Naive thymus-derived CD8-positive, alpha-beta T cell (primary cell): ENCODE measurements at places on chromosomes 2 and 18.

DNA sequence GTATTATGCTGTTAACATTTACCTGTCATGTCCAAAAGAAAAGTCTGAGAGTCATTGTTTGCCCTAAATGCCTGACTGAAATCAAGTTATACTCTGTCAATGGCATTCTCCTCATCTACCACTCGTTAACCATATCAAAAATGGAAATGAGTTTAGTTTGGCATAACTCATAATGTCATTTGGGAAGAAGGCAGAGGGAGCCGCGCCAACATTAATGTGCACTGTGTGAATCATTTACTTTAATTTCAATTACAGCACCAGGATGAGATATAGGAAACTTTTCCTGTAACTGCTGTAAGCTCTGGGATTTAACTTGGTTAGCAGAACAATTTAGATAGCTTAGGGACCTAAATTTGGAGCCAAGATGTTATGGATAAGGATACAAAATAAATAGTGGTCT is 871.2 kb upstream of the POU3F3 start:
- DNase-seq, result no peak

DNA sequence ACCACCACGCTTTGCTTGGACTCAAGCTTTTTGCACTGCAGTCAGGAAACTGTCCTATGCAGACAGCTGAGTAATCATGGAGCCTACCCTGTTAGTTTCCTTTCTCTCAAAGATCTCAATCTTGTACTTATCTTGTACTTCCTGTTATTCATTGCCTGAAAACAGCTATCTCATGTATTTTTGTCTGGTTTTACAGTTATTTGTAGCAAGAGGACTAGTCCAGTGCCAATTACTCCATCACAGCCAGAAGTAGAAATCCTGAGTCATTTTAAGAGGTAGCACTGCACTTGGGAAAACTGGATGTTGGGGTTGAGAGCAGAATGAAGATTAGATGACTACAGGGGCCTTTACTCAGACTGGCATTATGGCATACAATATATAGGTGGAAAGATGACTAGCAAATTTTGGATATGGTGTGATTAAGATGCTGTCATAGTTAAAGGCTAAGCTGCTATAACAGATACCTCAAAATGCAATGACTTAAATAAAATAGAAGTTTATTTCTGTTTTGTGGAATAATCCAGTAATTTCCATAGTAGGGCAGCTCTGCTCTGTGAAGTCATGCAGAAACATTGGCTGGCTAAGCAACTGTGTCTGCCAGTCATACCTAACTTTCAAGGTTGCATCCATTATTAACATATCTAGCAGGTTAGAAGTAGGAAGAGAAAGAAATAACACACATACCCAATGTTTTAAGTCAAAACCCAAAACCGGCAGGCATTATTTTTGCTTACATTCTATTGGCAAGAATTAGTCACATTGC is 21.1 kb upstream of the CHMP3 start:
- DNase-seq, result no peak

GRCh38 chr2:47631792-47632398 is 151.1 kb upstream of the MSH6 start:
- no peak for DNase-seq

- no peak for DNase-seq
Measured at GRCh38 chr2:235467588-235467987, 26.3 kb upstream of the AGAP1 start.

DNA sequence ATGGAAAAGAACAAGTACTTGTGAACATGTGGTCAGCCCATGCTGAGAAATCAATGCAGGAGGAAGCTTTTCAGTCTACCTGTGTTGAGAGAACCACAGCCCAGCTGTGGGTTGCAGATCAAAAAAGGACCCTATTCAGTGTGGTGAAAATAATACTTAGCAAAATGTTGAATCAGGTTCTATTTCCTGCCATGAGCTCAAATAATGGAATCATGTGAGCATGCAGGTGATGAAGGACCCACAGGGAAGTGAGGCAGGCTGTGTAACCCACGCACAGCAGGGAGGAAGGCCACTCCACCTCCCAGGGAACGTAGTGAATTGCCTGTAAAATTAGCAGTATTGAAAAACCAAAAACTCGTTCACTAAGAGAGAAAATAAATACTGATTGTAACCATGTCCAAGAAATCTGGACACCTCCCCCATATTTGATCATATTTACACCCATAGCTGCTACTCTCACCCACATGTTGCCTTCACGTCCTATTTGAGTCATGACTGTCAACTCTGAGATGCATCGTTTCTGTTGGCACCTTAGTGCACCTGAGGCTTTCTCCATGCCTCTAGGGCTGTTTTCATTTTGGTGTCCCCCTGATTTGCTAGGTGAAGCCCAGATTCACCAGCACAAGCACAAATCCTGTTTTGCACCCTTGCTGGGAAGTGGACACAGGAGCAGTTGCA is 20.5 kb upstream of the BCL2L11 start:
- no peak for DNase-seq

- no peak for DNase-seq
Measured at GRCh38 chr2:37665604-37666362, 5.7 kb downstream of the CDC42EP3 start.

DNA sequence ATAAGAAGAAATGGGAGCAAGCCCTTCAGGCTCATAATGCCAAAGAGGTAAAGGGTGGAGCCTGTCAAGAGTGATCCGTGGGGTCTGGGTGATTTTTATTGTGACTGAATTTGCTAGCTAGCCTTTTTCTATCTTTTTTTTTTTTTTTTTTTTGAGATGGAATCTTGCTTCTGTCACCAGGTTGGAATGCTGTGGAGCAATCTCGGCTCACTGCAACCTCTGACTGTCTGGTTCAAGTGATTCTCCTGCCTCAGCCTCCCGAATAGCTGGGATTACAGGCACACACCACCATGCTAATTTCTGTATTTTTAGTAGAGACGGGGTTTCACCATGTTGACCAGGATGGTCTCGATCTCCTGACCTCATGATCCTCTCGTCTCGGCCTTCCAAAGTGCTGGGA is 29.1 kb downstream of the DRC1 start:
- DNase-seq, result no peak

- DNase-seq, result no peak
Measured at GRCh38 chr2:174824068-174824467, 59.8 kb upstream of the CHRNA1 start.

DNA sequence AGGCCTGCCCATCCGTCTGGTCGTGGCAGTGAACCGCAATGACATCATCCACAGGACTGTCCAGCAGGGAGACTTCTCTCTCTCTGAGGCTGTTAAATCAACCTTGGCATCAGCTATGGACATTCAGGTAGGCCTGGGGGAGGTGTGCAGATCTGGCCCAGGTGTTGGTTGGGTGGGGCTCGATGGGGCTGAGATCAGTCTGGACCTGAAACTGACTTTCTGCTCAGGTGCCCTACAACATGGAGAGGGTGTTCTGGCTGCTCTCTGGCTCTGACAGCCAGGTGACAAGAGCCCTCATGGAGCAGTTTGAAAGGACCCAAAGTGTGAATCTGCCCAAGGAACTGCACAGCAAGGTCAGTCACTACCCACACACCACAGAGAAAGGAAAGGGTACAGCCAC is 12.6 kb downstream of the THNSL2 start:
- DNase-seq, result no peak

DNA sequence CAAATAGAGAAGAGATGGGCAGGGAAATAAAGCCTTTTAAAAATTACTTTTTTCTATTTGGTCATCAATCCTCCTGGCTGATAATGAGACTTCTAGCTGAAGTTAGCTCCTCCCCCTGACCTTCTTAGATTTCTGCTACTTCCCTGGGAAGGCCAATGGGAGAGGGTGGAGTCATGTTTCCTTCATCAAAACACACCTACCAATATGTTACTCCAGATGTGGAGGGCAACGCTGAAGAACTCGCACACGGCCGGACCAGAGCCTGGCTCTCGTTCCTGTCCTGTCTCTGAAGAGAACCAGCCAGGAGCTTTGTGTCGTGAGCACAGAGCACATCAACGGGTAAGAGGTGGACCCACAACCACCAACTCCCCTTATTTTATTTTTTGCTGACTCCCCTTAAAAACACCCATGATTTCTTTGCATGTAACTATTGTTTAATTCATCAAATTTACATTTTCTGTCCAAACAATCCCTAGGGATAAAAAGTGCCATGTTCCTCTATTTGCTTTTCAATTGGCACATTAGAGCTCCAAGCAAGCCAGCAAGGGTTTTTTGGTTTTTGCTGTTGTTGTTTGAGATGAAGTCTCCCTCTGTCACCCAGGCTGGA is 94.9 kb downstream of the ADD2 start:
- no peak for DNase-seq

DNA sequence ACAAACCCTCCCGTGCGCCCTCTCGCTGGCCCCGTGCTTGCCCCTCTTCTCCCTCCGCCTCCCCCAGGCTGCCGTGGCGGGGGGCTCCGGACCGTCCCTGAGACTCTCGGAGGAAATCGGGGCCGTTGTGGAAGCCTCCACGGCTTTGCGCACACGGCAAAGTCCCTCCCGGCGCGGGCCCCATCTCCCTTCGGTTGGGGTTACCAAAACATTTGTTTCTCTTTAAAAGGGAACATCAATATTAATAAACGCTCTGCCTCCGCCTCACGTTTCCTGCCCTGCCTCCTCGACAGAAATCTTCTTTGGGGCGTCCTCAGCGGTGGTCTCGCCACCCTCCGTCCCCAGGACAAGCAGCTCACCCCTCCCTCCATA is 3.8 kb downstream of the PAX3 start:
- no peak for DNase-seq

- no peak for DNase-seq
Measured at GRCh38 chr2:86284401-86284841, 53.0 kb downstream of the REEP1 start.

DNA sequence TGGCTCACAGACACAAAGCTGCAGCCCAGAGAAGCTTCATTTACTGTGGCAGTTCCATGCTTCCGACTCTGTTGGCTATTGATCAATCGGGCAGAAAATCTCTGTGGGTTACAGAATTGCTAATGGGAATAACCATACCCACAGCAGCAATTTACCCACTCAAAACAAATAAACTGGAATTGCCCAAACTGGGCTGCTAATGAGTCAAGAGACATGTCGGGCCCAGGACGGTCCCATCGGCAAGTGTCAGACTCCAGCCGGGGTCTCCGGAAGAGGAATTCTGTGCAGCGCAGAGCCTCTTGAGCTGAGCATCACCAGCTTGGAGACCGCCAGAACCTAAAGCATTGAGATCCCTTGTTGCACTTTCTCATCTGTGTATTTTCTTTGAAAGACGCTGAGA is 67.8 kb downstream of the TMEM18 start:
- DNase-seq, result no peak

GRCh38 chr2:170340693-170341068 is 162.7 kb downstream of the MYO3B start:
- DNase-seq, result no peak

DNA sequence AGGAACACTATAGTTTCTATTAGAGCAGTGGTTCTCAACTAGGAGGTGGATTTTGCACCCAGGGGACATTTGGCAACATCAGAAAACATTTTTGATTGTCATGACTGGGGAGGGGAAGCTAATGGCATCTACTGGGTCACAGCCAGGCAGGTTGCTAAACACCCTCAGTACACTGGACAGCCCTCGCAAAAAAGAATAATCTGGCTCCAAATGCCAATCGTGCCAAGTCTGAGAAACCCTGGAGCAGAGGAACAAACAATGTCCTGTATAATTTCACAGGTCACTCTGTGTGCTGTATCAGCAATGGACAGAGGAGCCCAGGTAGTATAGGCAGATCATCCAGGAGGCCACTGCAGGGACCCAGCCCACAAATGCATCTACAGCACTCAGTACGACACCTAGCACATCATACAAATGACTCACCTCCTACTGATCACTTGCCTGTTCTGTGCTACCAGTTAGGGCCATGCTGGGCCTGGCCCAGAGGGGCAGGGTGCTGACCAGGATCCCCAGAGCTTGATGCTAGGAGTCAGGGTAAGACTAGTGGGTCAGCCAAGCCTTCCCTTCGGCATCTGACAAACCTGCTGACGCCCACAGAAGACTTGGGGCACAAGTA is 37.6 kb downstream of the SFXN5 start:
- DNase-seq, result no peak

DNA sequence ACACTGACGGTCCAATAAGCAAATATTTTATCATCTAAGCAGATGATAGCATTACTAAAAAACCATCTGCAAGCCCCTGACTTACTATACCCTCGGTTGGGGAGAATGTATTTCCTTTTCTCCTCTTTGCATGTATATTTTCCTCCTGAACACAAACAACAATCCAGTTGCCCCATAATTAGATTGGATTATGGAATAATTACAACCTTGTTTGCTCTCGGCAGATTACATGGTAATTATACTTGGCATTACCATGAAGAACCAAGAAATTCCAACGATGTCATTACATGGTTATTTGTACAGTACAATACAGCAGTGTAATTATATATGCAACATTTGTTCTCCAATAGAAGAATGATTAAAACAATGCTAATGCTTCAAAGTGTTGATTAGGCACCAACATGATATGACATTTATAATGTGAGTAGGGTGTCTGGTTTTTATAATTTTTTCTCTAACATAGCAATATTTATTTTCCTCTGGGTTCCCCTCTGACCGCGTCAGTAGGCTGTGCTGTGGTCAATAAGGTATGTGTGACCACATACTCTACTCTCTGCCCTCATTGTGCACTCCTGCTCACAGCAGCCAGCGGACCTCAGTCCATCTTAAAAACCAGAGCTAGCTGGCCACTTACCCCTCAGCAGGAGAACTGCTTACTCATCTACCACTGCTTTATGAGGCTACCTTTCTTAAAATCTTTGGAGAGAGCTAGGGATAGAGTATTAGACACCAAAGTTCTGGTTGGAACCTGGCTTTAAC is 176.1 kb downstream of the INSIG2 start:
- no peak for DNase-seq

- DNase-seq, result no peak
Measured at GRCh38 chr2:128726236-128726635, 407.6 kb upstream of the HS6ST1 start.

- no peak for DNase-seq
Measured at GRCh38 chr18:61847164-61847791, 45.5 kb downstream of the RNF152 start.

DNA sequence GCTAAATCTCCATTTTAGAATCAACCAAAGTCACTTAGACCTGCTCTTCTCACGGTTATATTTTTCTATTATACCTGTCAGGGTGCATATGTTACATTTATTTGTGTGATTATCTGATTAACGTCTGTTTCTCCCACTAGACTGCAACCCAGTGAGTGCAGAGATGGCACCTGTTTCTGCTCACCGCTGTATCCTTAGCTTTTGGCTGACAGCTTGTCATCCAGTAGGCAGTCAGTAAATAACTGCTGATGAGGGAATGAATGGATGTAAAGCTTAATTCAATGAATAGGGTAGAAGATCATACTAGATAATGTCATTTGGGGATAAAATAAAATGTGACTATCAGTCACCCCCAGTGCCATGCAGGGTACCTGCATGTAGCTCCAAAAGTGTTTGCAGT is 6.9 kb upstream of the CHRNA1 start:
- no peak for DNase-seq

GRCh38 chr2:195051401-195051800 is 605.6 kb upstream of the SLC39A10 start:
- no peak for DNase-seq
